ENCODE measurements at places on chromosomes 2 and 18.

DNA sequence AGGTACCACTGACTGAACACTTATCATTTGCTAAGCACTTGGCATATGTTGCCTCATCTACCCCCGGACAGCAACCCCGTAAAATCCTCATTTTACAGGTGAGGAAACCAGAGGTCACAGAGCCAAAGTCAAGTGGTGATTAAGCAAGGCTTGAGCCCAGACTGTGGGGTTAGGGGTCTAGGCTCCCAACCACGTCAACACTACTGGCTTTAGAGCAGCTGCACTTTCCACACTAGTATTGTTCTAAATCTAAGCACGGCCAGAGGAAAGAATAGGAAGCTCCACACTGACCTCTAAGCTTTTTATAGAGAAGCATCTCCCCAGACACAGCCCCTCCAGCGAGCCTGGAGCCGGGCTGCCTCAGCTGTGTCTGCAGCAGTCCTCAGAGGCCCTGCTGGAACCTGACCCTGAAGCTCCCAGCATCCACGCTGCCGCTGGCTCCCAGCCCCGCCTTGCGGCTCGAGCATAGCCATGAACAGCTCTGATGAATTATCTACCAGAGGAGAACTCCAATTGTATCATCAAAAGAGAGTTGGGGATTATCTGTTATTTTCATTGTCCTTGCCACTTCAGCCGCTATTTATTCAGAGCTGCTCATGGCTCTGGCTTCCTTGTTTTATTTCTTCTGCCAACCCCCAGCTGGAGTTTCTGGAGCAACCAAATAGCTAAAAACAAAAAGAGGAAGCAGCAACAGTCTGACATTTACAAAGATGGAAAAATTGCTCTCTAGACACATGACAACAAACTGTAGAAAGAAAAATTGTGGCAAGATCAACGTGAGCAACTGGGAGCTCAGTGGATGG lies 62.2 kb upstream of the RTN4 start:
- DNase-seq: peak; percentile 93

DNA sequence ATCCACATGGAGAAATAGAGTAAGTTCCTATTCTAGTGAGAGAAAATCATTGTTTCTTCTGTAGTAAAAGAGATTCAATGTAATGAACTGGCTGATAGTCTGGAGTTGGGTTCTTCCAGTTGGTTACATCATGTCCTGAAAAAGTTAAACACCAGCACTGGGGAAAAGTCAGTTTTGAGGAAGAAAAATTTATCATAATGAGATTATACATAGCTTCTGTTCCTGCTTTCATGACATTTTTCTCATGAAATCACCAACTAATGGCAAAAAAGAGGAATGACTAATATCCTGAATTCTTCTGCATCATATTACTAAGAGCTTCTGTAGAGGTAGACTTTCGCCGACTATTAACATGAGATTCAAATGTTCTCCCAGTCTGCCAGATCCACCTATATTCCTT lies 69.2 kb upstream of the SLC9A2 start:
- DNase-seq: no peak

DNA sequence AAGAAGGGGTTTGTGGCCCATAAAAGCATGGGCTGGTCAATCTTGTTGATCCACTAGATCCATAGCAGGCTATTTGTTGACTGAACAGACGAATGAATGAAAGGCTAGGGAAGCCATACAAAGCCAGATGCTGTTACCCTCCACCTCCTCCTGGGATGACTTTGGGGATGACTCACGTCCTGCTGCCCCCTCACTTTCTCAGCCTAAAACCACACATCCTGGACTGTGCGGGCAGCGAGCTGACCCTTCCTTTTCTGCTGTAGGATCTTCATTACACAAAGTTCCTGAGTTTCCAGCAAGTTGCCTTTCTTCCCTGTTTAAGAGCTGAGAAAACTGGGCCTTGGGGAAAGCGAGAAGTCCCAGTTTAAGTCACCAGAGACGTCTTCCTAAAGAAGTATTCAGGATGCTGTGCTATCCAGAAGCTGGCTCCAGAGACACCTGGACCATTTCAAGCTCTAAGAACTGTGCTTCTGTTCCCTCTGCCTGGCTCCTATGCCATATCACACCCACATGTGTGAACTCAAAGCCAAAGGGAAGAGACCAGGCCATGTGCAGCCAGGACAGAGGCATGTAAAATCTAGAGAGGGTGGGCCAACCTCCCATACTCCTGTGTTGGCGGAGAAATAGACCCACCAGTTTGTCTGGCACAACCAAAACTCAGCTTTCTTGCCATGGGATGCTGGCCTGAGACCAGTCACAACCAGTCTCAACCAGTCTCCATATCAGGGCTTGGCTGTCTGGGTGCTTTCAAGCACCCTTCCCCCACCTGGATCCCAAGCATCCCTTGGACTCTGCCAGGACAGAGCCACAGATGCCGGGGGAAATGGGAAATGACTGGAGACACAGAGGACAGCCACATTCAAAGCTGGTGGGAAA lies 4.7 kb upstream of the SLC20A1 start:
- DNase-seq: no peak

GRCh38 chr18:45496741-45497140 lies 118.5 kb upstream of the SLC14A2 start:
- DNase-seq: no peak

- peak; percentile 74 for DNase-seq
Observed at GRCh38 chr18:3703732-3704176, 253.8 kb downstream of the TGIF1 start.

DNA sequence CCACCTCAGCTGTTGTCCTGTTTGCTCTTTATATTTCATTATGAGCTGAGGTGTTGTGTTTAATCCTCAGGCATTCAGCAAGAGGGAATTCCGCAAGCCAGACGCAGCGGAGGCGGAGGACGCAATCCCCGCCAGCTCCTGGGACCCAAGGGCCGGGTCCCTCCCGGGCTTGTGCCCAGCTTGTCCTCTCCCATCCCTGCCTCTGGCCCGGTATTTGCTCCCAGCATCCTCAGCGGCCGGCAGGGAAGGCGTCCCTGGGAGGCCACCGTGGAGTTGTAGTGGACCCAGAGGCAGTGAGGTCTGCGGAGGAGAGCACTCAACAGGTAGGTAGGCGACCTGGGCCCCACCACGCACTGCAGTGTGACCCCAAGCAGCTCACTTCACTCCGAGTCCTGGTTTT lies 42.5 kb upstream of the FOSL2 start:
- DNase-seq: no peak

GRCh38 chr2:152328013-152328412 lies 7.0 kb upstream of the FMNL2 start:
- DNase-seq: no peak

- DNase-seq: no peak
Observed at GRCh38 chr2:224127871-224128501, 88.9 kb upstream of the SERPINE2 start.

- DNase-seq: no peak
Observed at GRCh38 chr2:109173311-109174171, 44.5 kb downstream of the SH3RF3 start.

GRCh38 chr2:181546086-181546485 lies 88.9 kb downstream of the ITGA4 start:
- no peak for DNase-seq

- DNase-seq: no peak
Observed at GRCh38 chr2:180146114-180146513, 139.0 kb upstream of the CWC22 start.
